NCI-H2029 (cell line): ENCODE measurements at places on chromosomes 1 and 21.

DNA sequence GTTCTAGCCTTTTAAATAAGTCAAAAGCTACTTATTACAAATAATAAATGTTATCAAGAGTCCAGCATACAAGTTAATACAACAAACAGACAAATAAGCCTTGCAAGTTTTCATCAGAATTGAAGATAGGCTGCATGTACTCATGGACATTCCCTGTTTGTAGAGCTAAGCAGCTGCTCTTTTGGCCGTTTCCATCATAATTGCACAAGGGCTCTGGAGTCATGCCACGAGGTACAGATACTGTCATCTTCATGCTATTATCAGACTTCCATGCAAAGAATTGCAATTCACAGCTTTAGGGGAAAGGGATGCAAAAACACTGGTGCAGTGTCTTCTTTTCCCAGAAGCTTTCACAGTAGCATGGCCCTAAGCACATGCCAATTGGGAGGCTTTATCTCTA, 52.8 kb upstream of the TBX15 start:
- no peak for DNase-seq

DNA sequence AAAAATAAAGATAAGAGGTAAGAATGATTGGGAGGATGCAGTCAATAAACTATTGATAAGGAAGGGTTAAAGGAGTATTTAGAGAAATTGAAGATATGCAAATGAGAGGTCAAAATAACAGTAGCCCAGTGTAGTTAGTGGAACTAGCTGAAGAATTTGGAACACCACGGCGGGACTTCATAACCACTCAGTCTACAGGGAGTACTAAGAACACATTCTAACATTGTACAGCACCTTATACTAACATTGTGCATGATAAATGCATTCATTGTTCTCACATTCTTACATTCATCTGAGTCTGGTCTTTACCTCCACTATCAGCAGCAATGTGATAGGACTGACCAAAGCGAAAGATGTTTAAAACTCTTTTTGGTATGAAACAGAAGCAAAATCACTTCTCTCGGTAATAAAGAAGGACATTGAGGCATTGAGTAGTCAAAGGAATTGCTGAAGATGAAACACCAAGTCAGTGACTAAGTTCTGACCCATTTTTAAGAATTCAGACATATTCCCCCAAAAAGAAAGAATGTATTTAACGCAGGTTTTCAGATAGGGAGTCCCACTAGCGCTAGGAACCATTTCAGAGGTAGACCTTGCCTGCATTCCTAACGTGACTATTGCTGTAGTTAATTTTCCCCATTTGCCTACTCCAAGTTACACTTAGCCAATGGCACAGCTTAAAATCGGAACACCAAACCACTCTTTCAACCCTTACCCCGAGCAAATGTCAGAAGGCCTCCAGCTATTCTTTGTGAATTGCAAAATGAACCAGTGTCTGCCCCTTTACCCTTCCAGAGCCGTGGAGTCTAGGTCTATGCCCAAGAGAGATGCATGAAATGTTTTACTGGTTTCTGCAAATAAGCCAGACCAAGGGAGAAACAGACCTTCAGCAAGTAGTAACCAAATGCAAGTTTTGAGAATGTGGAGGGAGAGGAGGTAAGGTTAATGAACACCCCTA, 108.8 kb upstream of the IRF2BP2 start:
- no peak for DNase-seq

- no peak for DNase-seq
Observed at GRCh38 chr1:36098650-36099365, 10.1 kb downstream of the ADPRS start.

- DNase-seq = no peak
Observed at GRCh38 chr1:12078575-12078937, 15.5 kb downstream of the TNFRSF8 start.

DNA sequence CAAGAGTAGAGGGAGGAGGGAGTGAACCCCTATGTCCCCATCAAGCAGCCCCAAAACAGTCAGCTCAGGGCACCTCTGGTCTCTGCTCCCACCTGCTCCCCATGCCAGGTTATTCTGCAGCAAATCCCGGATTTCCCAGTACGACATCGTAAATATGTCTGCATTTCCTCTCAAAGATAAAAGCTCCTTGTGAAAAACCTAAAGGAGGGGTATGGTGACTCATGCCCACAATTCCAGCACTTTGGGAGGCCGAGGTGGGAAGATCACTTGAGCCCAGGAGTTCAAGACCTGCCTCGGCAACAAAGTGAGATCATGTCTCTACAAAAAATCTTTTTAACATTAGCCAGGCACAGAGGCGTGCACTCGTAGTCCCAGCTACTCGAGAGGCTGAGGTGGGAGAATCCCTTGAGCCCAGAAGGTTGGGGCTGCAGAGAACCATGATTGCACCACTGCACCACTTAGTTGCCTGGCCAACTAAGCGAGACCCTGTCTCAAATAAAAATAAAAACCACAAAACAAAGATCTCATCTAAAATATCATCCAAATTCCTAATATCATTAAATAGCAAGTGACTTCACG, 7.1 kb downstream of the ACOT7 start:
- no peak for DNase-seq

GRCh38 chr21:24255591-24255990, 1351.7 kb downstream of the MRPL39 start:
- no peak for DNase-seq

- DNase-seq = no peak
Observed at GRCh38 chr1:193685986-193686385, 499.6 kb upstream of the B3GALT2 start.

DNA sequence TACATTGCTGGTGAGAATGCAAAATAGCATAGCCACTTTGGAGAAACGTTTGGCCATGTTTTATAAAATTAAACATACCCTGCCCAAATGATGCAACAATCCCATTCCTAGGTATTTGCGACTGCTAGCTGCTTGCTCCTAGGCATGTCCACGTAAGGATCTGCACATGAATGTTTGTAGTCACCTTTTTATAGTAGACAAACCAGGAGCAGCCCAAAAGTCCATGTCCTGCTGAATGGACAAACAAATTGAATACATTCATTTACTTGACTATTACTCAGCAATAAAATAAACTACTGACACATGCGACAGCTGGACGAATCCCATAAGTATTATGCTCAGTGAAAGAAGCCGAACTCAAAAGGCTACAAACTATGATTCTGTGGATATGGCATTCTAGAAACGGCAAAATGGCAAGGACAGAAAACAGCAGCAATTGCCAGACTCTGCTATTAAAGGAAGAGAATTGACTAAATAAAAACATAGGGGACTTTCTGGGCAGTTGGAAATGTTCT, 161.9 kb upstream of the GALNT2 start:
- no peak for DNase-seq

DNA sequence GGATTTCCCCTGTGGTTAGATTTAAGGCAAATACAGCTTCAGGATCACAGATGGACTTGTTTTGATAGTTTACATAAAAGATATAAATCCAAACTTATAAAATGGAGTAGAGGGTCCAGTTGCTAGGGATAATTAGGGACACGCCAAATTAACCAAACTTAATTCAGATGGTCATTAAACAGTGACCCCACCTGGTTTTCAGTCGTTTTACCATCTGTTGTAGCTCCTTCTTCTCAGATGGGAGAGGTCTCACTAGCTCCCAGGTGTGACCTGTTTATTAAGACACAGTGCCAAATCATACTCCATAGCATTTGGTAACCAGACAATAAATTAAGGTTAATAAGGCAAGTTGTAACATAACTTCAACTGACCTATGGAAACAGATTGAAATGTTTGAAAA, 8.1 kb upstream of the GADD45A start:
- no peak for DNase-seq

GRCh38 chr1:149884433-149885338, 14.7 kb upstream of the BOLA1 start:
- no peak for DNase-seq
